Placental pericyte (primary cell): ENCODE measurements at places on chromosomes 3 and 15. TPM values are rescaled to one million over a fixed set of nuclear protein-coding genes. Genes with fewer than 3 reads are reported as not detected.

C2CD4B gene
- total RNA-seq = under 0.01 TPM in 1 of 2 replicates, not detected in the other

LTK gene
- total RNA-seq = 3.9 and 7.3 TPM in 2 replicates

WNT5A gene
- total RNA-seq = 128 and 1,124 TPM in 2 replicates

ZNF619 gene
- 3.9 and 4.9 TPM in 2 replicates for total RNA-seq

DCLK3 gene
- total RNA-seq = 0.14 TPM in 1 of 2 replicates, not detected in the other

ACSBG1 gene
- not detected in 2 replicates for total RNA-seq

GOLGA6L1 gene
- total RNA-seq = not detected in 2 replicates

AADACL2 gene
- not detected in 2 replicates for total RNA-seq

SUCLG2 gene
- total RNA-seq = 31.3 and 66.1 TPM in 2 replicates

GOLGA6B gene
- not detected in 2 replicates for total RNA-seq

SELENOT gene
- 167 and 324 TPM in 2 replicates for total RNA-seq

CFAP100 gene
- total RNA-seq = not detected in 2 replicates

P3H2 gene
- 14.4 and 28.6 TPM in 2 replicates for total RNA-seq

MRPS22 gene
- 69.7 and 93.7 TPM in 2 replicates for total RNA-seq

CPN2 gene
- not detected in 2 replicates for total RNA-seq

SYNM gene
- 6.8 and 10.6 TPM in 2 replicates for total RNA-seq

CCK gene
- not detected in 2 replicates for total RNA-seq

RRP9 gene
- total RNA-seq = 26.5 and 33.4 TPM in 2 replicates

NPHP3 gene
- 28.7 and 56.3 TPM in 2 replicates for total RNA-seq

ZNF774 gene
- 0.44 and 1.3 TPM in 2 replicates for total RNA-seq

GOLGA8S gene
- not detected in 2 replicates for total RNA-seq

FBXO45 gene
- total RNA-seq = 4.4 and 14.5 TPM in 2 replicates

ACTC1 gene
- total RNA-seq = under 0.01 and 1.4 TPM in 2 replicates

IQCF5 gene
- total RNA-seq = not detected in 2 replicates

LEKR1 gene
- 1.1 and 1.9 TPM in 2 replicates for total RNA-seq

ASB7 gene
- 16.9 and 21.7 TPM in 2 replicates for total RNA-seq

CRYBG3 gene
- total RNA-seq = 13.6 and 21.6 TPM in 2 replicates

SNTN gene
- total RNA-seq = not detected in 2 replicates

ST8SIA2 gene
- not detected in 2 replicates for total RNA-seq

PAK6 gene
- total RNA-seq = under 0.01 TPM in 1 of 2 replicates, not detected in the other

RASL12 gene
- 0.22 and 1.6 TPM in 2 replicates for total RNA-seq

USP50 gene
- 0.29 TPM in 1 of 2 replicates, not detected in the other for total RNA-seq

FEZF2 gene
- total RNA-seq = not detected in 2 replicates

GOLGA6L4 gene
- 0.66 and 1.1 TPM in 2 replicates for total RNA-seq

FGD5 gene
- total RNA-seq = 0.14 and 0.22 TPM in 2 replicates

TNNC1 gene
- 2.0 TPM in 1 of 2 replicates, not detected in the other for total RNA-seq

LRRC31 gene
- total RNA-seq = not detected in 2 replicates

POLR2H gene
- 61.1 and 74.4 TPM in 2 replicates for total RNA-seq

IMPG2 gene
- total RNA-seq = 0.14 and 0.22 TPM in 2 replicates

DOCK3 gene
- under 0.01 and 0.22 TPM in 2 replicates for total RNA-seq

ARGFX gene
- total RNA-seq = not detected in 2 replicates
